ENCODE measurements at places on chromosomes 2 and 18. TPM values are rescaled to one million over a fixed set of nuclear protein-coding genes. Genes with fewer than 3 reads are reported as not detected.

GRCh38 chr18:62325806-62326645, 916 bp downstream of the TNFRSF11A start:
- DNase-seq = no peak

GRCh38 chr2:113915082-113915819, 25.4 kb downstream of the ACTR3 start:
- DNase-seq = no peak

Gene RFTN2
- total RNA-seq = 9.3 TPM

Gene GPR39
- 2.7 TPM for total RNA-seq

Gene CGREF1
- 19.8 TPM for total RNA-seq

Gene TMEFF2
- 0.21 TPM for total RNA-seq

Gene SPC25
- total RNA-seq = 1.1 TPM

DNA sequence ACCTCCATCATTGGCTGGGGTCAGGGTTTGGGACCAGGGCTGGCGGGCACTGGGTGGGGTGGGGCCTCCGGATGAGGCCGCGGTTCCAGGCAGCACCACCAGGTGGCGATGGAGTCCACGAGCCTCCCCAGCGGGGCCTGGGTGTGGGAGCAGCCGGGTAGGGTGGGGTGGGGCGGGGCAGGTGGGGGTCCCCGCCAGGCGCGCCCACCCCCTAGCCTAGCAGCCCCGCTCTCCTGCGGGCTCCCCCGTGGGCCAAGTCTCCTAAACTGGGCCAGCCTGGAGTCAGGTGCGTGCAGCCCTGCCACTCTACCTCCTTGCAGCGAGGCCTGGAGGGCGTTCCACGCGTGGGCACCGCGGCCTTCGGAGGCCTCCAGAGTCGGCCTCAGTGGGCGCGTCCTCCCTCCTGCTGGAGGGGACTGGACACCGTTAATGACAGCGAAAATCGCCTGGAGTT, 187.5 kb downstream of the TWIST2 start:
- DNase-seq = no peak

Gene TEX44
- total RNA-seq = not detected

Gene DHRS9
- total RNA-seq = 4.8 TPM

DNA sequence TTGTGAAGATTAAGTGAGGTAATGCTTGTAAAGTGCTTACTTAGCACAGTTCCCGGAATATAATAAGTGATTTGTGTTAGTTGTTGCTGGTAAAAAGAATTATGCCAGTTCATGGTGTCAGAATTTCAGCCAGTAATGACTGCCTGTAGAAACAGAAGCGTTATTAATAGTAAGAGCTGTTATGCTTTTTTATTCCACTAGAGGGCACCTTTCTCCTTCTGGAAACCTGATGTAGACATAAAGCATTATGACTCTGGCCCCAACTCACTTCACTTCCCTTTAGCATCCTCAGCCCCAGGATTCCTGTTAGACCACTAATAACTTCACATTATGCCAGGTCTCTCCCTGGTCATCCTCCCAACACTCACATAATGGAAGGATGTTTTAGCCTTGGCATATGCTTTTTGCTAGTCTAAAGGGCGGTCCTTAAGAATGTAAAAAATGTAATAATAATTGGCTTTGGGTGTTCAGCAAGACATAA, 34.9 kb downstream of the C18orf54 start:
- DNase-seq = no peak

DNA sequence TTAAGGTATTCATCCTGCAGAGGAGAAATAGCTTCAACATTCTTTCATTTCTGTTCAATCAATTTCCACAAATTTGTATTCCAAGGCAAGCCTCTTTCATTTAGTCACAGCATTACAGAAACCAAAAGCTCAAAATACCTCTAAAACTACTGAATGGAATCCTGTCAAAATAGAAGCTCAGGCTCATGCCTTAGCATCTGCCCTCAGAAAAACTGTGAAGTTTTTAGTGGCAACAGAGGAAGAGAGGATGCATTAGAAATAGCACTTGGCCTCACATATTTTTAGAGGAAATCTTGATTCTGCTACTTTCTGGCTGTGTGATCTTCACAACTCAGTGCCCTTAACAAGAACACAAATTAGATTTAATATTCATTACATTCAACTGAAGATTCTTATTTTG, 69.1 kb upstream of the GALNT13 start:
- no peak for DNase-seq

GRCh38 chr18:3985664-3986063, 469.4 kb downstream of the DLGAP1 start:
- no peak for DNase-seq

GRCh38 chr2:235042576-235043515, 91.0 kb downstream of the SH3BP4 start:
- no peak for DNase-seq

Measured in thoracic aorta (tissue), 2 donors.